ENCODE measurements at places on chromosomes 2 and 18. TPM values are rescaled to one million over a fixed set of nuclear protein-coding genes. Genes with fewer than 3 reads are reported as not detected.

Gene DRC1
- not detected for total RNA-seq

Gene RMDN2
- 6.4 TPM for total RNA-seq

Gene ATP6V1B1
- 0.48 TPM for total RNA-seq

Gene REG3A
- total RNA-seq = 2.5 TPM

Gene EN1
- total RNA-seq = 2.4 TPM

Gene AMER3
- total RNA-seq = not detected

GRCh38 chr2:216606551-216607276, 26.5 kb upstream of the IGFBP2 start:
- peak; percentile 32 for DNase-seq

GRCh38 chr2:197256547-197257170, 53.9 kb downstream of the ANKRD44 start:
- no peak for DNase-seq

- no peak for DNase-seq
These were observed 72.1 kb upstream of the LMAN1 start for GRCh38 chr18:59431131-59431530.

DNA sequence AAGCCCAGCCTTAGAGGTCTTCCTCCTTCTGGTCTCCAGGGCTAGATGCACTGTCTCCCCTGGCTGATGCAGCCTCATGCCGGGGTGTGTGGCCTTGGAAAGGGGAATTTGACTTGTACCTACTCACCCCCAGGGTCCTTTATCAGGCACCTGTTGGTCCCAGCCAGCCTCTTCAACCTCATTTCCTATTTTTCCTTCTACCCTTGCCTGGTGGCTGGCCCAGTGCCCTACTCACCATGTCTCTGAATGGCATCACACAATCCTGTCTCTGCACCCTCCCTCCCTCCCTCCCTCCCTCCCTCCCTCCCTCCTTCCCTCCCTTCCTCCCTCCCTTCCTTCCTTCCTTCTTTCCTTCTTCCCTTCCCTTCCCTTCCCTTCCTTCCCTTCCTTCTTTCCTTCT, 17.1 kb upstream of the ST3GAL5 start:
- DNase-seq = no peak

GRCh38 chr2:202109139-202109736, 36.2 kb downstream of the KIAA2012 start:
- no peak for DNase-seq

DNA sequence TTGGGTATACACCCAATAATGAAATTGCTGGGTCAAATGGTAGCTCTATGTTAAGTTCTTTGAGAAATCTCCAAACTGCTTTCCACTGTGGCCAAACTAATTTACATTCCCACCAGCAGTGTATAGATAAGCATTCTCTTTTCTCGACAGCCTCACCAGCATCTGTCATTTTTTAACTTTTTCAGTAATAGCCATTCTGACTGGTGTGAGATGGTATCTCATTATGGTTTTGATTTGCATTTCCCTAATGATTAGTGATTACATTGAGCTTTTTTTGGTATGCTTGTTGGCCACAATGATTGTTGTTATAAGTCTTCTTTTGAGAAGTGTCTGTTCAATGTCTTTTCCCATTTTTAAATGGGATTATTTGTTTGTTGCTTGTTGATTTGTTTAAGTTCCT, 50.4 kb upstream of the EPAS1 start:
- DNase-seq = no peak

- DNase-seq = no peak
These were observed 53.9 kb downstream of the WDSUB1 start for GRCh38 chr2:159232456-159233170.
